NCI-H1105 treated with DMSO at 0.1 percent for 48 hours (cell line): ENCODE measurements at places on chromosomes 2 and 18.

DNA sequence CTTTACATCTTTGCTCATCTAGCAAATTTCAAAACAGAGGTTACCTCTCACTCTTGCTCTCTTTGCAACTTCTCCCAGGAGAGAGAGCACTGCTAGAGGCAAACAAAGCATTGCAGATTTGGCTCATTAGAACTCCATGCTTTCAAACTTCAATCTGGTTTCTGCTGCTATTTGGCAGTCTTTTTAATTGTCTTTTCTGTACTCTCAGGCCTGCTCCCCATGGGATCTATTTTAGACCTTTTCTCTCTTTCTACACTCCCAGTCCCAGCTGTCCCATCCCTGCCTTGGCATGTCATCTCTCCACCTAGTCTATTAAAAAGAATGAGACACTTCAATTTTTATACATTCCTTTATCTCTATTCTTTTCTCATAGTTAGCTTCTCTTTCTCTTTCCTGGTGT lies 15.2 kb downstream of the KCNJ3 start:
- no peak for DNase-seq

DNA sequence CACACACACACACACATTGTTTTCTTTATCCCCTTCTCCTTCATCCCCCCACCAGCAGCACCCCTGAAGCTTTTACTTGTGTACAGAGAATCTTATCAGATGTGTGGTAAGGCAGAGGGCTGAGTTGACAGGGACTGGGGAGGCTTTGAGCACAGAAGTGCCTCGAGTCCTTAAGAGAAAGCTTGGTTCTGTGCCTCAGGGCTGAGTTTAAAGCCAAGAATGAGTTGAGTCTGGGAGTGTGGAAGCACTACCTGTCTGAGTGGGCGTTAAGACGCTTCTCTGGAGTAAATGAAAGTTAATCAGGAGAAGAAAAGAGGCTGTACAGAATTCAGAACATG lies 2.7 kb downstream of the ID2 start:
- no peak for DNase-seq

GRCh38 chr2:23475036-23475435 lies 90.1 kb downstream of the KLHL29 start:
- DNase-seq: no peak

GRCh38 chr2:164015328-164016123 lies 279.7 kb upstream of the FIGN start:
- DNase-seq: no peak

DNA sequence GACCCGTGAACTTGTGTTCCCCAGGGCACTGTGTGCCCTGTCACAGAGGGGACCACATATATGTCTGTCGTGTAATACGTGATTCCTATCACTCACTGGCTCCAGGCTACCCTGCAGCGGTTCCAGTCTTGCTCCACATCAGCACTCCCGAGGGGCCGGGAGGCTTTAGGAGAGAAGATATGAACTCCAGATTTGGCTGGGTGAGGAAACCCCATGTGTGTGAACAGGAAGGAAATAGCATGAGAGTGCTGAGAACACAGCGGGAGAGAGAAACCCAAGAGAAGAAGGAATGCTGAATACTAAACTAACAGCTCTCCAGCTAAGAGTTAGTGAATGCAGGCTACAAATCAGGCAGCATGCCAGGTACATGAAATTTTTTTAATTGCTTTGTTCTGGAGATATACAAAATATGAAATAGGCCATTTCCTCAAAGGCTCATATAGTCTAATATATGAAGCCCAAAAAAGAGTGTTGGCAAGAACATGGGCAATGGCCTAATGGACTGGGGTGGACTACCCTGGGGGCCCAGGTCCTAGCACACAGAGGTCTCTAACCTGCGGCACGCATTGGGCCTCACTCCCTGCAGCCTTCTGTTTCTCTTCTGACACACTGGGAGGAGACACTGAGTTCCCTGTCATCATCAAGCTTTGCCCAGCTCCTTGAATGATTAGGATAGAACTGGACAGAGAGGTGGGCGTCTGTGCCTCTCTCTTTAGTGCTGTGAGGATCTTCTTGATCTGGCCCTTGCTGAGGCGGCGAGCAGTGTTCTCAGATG lies 372.8 kb upstream of the RAB6C start:
- DNase-seq: no peak

DNA sequence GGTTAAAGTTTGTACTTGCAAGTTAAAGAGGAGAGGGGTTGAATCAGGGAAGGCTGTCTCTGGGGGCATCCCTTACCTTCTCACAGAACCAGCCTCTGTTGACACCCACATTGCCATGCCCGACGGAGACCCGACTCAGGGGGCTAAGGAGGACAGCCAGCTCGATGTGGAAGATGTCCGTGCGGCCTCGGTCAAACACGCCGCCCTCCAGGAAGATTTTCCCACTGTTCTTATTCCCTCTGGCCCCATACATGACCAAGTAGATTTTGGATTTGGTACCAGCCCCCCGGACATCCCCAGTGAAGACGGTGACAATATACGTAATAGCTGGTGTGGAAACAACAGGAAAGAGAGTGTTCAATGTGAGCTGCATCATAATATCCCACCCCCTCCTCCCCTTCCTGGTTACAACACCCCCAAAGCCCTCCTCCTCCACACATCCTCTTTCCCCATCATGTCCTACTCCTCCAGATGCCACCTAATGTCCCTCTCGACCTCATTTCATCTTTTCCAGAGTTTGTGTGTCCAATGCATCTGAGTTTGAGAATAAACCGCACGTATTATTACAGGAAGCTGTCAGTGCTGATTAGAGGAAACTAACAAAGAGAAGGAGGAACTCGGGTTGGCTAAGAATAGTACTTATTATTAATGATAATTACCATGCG lies 55.7 kb downstream of the LOXHD1 start:
- DNase-seq: no peak

- no peak for DNase-seq
These were observed 45.0 kb downstream of the MBP start for GRCh38 chr18:77087393-77088141.

DNA sequence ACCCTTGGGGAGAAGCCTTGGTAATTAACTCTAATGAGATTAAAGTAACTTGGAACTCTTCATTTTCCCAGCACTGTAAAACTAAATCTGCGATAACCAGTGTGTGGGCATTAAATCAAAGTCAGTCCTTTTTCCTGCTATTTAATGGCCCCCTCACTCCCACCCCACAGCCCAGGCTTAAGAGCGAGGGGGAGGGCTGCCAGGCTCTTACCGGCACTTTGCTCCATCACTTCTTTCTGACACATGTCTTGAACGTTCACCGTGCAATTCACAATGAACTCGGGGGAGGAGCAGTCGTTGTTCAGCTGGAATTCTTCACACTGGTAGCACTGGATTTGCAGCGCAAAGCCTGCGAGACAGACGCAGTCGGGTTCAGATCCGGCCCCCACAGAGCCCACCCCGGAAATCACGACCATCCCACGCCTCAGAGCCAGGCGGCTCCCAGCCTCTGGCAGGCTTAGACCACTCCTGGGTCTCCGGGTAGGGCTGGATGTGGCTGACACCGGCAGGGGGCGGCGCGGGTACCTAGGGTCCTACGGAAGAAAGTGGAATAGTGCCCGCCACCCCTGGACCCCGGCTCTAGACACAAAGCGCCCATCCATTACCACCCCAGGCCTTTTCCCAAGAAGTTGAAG lies 1.7 kb downstream of the LYPD1 start:
- peak; percentile 53 for DNase-seq

DNA sequence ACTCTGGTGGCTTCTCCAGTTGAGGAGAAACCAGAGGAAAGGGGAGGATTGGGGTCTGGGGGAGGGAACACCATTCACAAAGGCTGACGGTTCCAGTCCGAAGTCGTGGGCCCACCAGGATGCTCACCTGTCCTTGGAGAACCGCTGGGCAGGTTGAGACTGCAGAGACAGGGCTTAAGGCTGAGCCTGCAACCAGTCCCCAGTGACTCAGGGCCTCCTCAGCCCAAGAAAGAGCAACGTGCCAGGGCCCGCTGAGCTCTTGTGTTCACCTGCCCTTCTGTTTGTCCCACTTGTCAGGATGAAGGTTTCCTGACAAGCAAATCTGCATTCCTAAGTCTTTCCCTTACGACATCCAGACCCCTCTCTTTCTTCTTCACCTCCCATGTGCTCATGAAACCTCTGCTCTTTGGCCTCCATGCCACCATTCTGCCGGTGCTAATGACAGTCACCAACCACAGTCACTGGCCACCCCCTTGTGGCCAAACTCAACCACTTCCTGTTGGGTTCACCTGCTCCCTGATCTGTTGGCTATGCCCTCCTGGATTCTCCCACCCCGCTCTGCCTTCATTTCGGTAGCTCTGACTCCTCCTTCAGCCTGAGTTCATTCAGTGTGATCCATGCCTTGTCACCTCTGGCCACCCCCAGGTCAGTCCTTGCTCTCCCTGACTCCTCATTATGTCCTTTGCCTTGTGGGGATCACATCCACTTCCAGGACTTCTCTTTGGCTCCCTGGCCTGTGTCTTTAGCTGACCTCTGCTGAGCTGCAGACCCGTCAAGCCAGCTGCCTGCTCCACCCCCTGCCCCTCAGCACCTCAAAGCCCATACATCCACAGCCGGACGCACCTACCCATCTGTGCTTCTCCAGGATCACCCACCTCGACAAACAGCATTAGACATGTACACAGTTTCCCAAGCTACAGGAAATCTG lies 17.6 kb downstream of the EMX1 start:
- peak; percentile 4 for DNase-seq

DNA sequence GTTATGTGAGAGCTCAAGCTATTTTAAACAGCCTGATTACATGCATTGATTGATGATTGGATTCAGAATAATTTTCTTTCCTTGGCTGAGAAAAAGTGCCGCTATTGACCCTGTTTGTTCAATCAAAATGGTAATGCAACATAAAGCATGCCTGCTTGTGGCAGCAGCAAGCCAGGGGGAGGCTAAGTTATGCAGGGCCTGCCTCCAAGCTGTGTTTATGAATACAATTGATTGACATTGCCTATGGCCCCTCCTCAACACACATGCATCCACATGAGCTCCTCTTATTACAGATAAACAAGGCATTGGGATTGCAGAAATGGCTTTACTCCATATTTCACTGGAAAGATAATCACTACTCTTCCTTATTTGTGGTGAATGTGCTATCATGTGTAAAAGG lies 395.6 kb downstream of the TDRD15 start:
- no peak for DNase-seq

GRCh38 chr2:64114063-64114911 lies 29.9 kb downstream of the PELI1 start:
- no peak for DNase-seq

- no peak for DNase-seq
These were observed 222.5 kb downstream of the DLGAP1 start for GRCh38 chr18:4232656-4233055.

DNA sequence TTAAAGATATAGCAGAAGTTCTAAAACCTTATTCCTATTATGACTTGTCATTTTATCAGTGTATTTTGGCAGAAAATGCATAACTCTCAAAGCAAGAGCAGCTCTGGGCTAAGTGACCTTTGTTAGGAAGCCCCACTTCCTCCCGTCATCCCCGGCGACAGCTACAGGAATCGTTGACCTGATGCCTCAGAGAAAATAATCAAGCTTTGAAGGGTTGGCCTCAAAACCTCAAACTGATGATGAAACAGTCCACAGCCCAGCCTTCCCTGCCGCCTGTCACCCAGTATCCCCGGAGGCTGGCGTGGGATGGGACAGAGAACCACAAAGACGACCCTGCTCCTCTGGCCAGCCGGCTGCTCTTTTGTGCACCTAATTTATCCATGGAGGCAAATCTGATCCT lies 65.3 kb downstream of the KCNF1 start:
- DNase-seq: no peak

DNA sequence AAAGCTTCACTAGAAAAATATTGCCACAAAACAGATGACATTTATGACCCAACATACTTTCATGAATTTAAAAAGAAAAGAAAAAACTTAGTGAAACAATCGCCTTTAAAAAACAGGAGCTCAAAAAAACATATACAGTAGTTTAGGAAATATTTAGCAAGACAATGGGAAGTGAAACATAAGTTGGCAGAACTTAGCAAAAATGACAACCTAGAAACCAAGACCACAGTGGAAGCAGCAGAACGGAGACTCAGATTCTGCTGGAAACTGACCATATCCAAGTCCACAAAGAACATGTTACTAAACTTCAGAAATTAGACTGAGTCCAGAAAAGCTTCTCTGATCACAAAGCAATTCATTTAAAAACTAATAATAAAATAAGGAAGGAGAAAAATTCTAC lies 41.8 kb upstream of the CTAGE1 start:
- DNase-seq: no peak

DNA sequence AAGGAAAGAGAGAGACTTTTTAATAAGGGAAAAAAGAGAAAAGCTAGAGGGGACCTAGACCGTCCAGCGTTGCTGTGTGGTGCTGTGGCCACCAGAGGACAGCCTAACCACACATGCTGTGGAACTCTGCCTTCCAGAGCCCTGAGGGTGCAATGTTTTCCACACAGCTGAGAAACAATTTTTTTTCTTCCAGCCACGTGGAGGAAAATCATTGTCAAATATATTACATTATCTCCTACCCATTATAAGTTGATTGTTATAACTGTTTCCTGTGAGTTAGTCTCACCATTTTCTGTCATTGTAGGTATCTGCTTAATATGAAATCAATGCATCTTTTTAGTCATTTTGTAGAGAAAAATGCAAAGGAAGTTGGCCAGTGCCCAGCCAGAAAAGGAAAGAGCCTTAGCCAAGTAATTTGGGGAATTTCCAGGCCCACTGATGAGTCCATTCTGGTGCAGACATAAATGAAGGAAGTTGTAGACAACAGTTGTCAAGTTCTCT lies 5.9 kb upstream of the MRPL19 start:
- DNase-seq: peak; percentile 27

GRCh38 chr2:96113367-96113677 lies 3.0 kb downstream of the ADRA2B start:
- DNase-seq: no peak
